ENCODE measurements at places on chromosomes 1 and 21.
A peak's percentile ranks its signal among the peaks of the same experiment; 100 is the strongest.

DNA sequence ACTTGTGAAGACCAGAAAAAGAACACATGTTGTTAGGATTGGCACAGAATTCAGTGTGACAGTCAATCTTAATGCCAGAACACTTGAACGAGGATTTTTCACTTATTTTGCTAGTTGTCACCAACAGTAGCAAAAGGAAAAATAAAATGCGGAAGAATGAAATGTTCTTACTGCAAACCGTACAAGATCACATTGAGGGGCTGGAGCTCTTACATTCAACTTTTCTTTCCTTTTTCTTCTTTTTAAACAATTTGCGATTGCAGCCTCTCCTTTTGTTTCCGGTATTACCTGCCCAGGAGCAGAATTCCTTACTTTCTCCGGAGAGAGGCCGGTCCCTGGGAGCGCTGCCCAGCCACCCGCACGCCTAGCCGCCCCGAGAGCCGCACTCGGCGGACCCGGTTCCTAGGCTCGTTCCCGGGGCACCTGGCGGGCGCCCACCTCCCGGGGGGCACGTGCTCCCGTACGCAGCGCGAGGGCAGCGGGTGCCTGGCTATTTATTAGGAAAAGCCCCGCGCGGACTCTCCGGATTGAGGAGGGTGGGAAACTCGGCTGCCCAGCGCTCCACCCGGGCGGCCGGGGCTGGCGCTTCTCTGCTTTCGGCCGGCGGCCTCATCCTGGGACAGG is 1.2 kb upstream of the CAMTA1 start:
- no peak for DNase-seq

GRCh38 chr1:18094096-18094495 is 13.5 kb upstream of the IGSF21 start:
- DNase-seq = no peak

DNA sequence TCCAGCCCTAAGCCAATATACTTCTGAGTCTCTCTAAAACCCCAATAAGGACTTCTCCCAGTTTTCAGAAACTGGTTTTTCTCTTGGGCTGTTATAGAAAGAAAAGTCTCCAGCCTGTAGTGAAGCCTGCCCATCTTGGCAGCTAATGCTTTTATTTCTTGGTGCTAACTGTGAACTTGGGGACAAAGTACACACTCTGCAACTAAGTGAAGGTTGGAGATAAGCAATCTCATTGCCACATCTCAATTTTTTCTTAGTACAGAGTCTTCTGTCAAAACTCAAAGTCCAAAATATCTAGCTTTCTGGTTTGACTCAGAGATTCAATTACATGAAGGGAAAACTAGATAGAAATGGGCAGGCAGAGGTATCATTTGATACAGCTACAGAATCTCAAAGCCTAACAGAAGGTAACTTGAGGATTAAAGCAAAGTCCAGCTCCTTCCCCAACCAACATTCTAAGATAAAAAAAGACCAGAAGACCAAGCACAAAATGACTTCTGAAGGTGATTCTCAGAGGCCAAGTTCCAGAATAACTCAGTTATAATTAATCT is 14.0 kb downstream of the AK2 start:
- no peak for DNase-seq

DNA sequence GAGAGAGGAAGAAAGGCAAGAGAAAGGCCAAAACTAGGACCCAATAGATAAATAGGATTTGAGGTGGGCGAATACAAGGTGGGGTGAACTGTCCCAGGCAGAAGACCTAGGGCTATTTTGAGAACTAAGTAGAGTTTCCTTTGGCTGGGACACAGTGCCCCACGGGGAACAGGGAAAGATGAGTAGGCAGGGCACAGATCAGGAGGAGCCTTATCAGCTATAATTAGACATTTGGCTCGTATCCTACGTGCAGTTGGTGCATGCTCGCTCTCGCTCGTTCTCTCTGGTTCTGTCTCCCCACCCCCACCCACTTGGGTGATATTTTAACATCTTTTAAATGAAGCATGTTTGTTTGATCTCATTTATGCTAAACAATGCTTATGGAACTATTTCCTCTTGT is 235.0 kb upstream of the JUN start:
- DNase-seq = peak; percentile 25

DNA sequence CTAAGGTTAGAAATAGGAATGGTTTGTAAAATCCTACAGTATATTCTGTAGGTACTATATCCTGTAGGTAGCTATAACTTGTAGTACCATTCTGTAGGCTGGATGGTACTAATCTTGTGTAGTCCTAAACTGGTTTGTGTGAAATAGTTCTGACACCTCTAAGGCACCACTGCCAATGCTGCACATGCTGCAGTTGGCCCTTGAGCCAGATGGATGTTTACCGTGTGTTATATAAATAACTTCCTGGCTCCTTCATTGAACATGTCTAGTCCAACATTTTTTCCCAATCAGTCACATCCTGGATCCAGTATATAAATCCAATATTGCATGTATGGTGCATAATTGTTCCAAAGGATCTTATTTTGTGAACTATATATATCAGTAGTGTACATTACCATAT is 89.5 kb upstream of the GNG4 start:
- DNase-seq = no peak

GRCh38 chr21:14487490-14488432 is 58.4 kb downstream of the SAMSN1 start:
- DNase-seq = no peak

DNA sequence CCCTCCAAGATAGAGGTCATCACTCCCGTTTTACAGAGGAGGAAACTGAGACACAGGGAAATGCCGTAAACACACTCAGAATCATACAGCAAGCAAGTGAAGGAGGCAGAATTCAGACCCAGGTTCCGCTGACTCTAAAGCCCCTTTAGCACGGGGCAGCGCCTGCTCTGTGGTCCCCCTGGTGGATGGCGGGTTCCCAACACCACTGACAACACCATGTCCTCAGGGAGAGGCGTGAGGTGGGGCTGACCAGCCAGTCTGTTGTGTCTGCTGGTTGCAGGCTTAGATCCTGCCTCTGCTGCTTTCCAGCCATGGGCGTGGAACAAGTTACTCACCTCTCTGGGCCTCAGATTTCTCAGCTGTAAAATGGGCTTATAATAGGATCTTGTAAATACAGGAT is 617.3 kb downstream of the MATN1 start:
- DNase-seq = no peak

DNA sequence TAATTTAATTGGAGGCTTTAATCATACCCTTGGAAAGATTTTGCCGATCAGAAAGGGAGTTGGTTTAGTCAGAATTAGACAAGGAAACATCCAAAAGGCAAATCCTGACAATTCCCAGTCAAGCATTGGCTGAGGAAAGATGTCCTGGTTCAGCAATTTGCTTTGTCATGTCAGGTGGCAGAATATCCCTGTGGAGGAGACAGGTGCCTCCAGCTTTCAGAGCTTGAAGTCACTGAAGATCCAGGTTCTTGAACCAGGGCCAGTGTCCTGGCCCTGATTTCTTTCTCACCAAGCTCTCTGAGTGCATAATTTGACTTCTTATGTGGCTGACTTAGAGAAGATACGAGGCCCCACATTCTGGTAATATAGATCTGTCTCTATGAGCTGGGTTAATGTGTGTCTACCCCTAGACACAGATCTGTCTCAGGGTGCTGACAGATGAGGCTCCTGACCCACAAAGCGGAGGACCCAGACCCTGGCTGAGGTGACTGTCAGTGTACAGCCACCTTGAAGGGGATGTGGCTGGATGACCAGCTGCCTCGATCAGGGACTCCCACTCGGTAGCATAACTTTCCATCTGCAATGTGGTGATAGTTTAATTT is 118.9 kb downstream of the HHAT start:
- no peak for DNase-seq

- no peak for DNase-seq
Observed at GRCh38 chr1:71599306-71599705, 518.5 kb upstream of the ZRANB2 start.

DNA sequence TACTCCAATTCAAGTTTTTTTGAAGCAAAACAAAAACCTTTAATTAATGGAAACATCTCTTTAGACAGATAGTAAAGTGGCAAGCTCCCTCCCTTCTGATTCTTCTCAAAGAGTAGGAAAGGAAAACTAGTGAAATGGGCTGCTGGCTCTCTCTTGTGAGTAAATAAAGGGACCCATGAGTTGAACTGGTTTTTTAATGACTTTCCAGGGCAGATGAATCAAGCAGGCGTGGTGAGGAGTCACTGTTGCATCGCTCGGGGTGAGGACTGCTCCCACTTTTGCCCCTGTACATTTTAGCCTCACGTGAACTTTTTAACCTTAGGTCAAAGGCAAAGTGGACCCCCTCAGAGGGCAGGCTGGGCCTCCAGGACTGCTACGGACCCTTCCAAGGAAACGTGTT is 64.8 kb downstream of the ABCA4 start:
- no peak for DNase-seq
